ENCODE measurements at places on chromosomes 2 and 18. TPM values are rescaled to one million over a fixed set of nuclear protein-coding genes. Genes with fewer than 3 reads are reported as not detected.

GRCh38 chr2:176637486-176638166 is 368.4 kb downstream of the MTX2 start:
- no peaks in the 10 kb centered on the region for H3K36me3 ChIP-seq
- no peaks in the 10 kb centered on the region for H3K4me1 ChIP-seq
- DNase-seq, result peak; percentile 87
- peak overlapping the region; percentile 59 for H3K4me3 ChIP-seq
- H3K27ac ChIP-seq, result peak overlapping the region; percentile 88

DNA sequence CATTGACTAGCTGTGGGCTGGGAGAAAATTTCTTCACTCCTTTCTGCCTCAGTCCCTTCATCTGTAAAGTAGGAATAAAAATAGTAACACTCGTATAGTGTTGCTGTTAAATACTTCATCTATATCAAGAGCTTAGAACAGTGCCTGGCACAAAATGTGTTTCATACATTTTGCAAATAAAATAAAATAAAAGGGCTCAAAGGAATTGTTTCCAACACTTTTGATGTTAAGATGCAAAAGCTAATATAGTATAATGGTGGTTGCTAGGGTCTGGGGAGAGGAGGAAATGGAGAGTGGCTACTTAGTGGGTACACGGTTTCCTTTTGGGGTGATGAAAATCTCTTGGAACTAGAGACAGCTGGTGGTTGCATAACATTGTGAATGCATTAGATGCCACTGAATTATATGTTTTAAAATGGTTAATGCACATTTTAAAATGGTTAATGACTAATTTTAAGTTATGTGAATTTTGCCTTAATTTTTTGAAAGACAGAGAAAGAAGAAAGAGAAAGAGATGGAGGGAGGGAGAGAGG is 542.1 kb upstream of the ID2 start:
- no peak for DNase-seq
- H3K27ac ChIP-seq, result peak overlapping the region; percentile 92
- H3K36me3 ChIP-seq, result no peaks in the 10 kb centered on the region
- no peak overlapping the region for H3K4me3 ChIP-seq

DNA sequence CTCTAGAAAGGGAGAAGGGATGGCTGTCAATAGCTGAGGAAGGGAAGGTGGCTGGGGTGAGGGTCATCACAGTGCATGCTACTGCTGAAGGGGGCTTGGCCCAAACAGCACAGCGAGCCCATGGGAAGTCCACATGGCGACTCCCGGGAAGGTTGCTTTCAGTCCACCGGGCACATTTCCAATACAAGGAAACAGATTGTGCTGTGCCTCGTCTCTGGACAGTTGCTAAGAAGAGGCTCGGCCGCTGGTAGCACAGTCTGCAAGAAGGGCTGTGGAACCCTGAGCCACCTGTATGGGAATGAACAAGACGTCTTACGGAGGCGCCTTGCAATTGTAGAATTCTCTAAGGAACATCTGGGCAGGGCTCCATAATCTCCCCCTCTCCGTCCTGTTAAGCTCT is 123.1 kb downstream of the CELF4 start:
- no peaks in the 10 kb centered on the region for H3K27me3 ChIP-seq
- H3K4me3 ChIP-seq, result no peak overlapping the region
- peak; percentile 38 for DNase-seq
- no peaks in the 10 kb centered on the region for H3K36me3 ChIP-seq

DNA sequence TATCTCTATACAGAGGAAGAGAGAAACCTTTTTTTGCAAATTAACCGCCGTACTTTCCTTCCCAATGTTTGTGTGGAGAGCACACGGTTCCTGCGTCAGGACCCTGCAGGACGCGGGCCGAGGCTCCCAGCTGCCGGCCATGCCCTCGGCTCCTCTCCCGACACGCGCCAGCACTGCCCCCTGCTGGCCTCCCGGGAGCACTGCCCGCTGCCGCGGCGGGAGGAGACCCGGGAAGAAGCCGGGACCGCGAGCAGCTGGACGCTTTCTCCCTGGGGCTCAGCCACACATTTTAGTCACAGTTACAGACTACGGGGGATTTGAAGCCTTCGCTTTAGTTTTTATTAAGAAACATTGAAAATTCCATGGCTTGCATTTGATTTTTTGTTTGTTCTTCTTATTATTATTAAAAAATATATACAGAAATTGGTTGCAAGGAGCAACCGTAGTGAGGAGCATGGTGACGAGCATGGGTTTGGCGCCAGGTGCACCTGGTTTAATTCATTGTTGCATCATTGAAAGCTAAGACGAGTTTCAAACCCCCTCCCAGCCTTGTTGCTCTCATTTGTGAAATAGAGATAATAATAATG is 401.2 kb downstream of the GALR1 start:
- no peaks in the 10 kb centered on the region for H3K4me1 ChIP-seq

GRCh38 chr18:54043484-54044251 is 180.8 kb downstream of the MBD2 start:
- no peak overlapping the region for H3K27ac ChIP-seq
- no peak for DNase-seq
- no peak overlapping the region for H3K4me3 ChIP-seq

DNA sequence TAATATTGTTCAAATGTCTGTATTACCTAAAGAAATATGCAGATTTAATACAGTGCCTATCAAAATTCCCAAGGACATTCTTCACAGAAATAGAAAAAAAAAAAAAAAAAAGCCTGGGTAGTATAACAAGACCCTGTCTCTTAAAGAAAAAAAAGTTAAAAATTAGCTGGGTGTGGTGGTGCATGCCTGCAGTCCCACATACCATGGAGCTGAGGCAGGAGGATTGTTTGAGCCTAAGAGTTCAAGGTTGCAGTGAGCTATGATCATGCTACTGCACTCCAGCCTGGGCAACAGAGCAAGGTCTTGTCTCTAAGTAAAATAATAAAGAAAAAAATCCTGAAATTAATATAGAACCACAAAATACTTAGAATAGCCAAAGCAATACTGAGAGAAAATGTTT is 51.9 kb downstream of the SLC16A14 start:
- H3K27ac ChIP-seq, result no peak overlapping the region
- H3K36me3 ChIP-seq, result no peaks in the 10 kb centered on the region
- no peak for DNase-seq
- no peak overlapping the region for H3K4me3 ChIP-seq
- H3K4me1 ChIP-seq, result no peaks in the 10 kb centered on the region

DNA sequence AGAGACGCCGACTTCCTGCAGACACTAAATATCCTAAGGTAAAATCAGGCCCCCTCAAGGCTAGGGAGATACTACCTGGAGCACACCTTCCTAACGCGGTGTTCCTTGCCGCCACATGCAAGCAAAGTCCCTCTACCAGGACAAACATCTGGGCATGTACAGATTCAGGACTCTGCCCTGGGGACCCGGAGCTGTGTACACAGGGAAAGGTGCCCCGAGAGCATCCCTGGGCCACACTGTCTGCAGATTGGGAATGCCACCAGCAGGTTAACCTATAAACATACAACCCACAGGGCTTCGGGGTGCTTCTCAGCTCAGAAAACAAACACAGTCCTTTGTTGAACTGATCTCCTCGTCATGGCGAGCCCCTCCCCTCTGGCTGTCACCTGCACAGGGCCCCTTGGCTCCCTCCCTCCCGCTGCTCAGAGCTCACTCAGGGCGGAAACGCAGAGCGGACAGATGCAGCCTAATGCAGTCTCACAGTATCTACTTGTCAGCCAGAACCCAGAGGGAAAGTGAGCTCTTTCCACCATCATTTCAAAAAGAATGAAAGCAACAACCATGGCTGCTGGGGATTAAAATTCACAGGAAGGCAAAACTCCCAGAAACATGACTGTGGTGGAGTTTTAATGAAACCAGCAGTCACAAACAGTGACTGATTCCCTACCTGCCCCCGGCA is 218.8 kb downstream of the HDAC4 start:
- DNase-seq, result peak; percentile 8
- H3K27ac ChIP-seq, result no peak overlapping the region
- H3K4me3 ChIP-seq, result no peak overlapping the region
- H3K27me3 ChIP-seq, result no peaks in the 10 kb centered on the region

DNA sequence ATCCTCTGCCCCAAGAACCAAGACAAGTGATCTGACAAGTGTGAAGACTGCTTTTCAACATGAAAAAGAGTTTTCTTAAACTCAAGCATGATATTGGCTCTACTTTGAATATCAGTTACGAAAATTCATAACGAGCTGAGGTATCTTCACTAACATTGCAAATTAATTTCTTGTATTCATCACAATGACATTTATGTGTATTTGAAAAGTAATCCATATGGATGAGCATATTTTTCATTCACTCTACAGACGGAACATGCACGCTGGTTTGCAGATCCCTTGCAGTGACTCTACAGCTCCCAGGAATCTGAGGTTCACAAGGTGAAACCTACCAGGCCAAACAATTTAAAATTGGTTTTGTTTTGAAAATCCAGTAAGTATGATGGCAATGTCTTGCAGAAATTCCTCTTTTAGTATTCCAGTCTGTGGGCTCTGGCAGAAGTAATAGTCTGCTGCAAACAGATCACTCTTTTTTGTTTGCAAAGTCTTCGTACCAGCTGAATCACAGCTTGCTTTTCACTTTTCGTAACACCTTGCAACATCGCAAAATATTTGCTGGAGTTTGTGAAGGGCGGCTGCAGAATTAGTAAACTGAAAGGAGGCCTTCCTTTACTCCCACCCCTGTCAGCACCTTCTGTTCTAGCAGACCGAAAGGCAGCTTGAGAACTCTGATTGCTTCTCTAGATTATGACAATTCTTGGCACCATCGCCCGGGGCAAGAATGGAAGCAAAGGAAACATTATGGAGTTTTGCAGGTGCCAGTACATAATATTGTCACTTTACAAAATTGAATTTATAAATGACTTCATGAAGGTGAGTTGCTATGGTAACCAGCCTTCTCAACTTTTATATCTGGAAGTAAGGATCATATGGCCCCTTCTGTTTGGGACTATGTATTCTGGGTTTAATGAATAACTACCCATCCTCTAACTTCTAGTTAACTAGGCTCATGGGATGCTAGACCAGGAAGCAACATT is 168.7 kb downstream of the TMEM247 start:
- no peaks in the 10 kb centered on the region for H3K27me3 ChIP-seq
- H3K36me3 ChIP-seq, result no peaks in the 10 kb centered on the region

DNA sequence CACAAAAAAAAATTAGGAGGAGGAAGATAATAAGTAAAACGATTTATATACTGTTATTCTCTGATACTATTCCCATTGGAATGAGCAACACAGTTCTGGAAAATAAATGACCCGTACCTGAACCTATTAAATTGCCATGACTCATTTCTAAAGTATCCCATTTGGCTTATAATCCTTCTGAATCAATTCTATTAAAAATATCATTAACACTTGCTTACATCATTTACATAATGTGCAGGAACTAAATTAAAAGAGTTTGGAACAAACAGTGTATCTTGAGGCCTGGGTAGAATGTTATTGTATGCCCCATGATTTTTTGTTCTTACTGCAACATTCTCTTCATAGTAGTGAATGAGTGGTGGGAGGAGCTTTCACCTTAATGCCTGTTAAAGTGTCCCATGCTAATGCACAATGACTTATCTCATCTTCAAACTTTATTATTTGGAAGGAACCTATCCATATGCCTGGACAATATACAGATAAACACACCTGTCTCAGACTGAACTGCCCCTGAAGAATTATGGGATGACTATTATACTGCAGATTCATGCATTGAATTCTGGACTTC is 549.9 kb upstream of the ACVR2A start:
- DNase-seq, result no peak
- H3K36me3 ChIP-seq, result no peaks in the 10 kb centered on the region
- H3K4me1 ChIP-seq, result peaks cover 1% of the 10 kb centered on the region

DNA sequence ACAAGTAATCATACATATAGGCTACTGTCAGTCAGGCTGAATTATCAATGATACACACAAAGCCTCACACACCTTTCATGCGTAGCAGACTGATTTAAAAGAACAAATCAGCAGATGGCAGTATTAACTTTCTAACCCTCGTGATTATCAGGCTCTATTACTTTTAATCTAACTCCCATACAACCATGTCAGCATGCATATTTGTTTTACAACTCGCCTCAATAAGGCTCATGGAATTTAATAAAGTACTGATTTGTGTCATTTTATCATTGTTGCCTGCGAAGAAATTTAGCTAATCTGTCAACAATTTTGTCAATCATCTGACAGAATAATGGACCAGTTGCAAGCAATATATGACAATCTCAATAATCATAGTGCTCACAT is 82.8 kb downstream of the SLC25A12 start:
- peaks cover 9% of the 10 kb centered on the region for H3K4me1 ChIP-seq
- no peak overlapping the region for H3K4me3 ChIP-seq
- DNase-seq, result no peak
- H3K36me3 ChIP-seq, result no peaks in the 10 kb centered on the region
- no peaks in the 10 kb centered on the region for H3K27me3 ChIP-seq

DNA sequence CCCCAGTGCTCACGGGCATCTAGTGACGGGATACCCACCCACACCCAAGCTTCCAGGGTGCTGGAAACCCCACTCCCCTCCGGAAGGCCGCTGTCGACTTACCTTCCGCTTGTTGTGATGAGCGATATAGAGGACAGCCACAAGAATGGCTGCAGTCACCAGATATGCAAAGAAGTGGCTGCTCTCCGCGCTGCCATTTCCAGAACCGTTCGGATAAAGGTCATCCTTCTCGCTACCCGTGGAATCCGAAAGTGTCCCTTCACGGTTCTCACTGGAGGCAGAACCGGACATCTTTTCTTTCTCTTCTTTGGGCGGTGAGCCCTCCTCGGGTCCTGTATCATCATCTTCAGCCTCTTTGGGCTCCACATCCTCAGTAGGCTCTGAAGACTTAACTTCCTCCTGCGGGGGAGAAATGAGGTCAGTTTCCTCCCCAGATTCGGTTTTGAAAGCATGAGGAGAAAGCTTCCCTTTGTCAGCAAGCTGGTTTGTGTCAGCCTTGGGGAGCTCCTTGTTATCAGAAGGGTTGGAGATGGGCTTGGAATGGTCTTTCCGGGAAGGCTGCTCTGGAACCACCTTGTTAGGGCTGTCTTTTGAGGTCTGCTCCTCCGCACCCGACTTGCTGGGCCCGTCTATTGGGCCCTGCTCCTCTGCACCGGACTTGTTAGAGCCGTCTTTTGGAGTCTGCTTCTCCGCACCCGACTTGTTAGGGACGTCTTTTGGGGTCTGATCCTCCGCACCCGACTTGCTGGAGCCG is 1.2 kb downstream of the TGOLN2 start:
- no peaks in the 10 kb centered on the region for H3K27me3 ChIP-seq
- peak overlapping the region; percentile 83 for H3K4me3 ChIP-seq
- no peak overlapping the region for H3K27ac ChIP-seq
- no peaks in the 10 kb centered on the region for H3K36me3 ChIP-seq

- no peaks in the 10 kb centered on the region for H3K27me3 ChIP-seq
- H3K36me3 ChIP-seq, result no peaks in the 10 kb centered on the region
- no peak overlapping the region for H3K27ac ChIP-seq
- H3K4me3 ChIP-seq, result no peak overlapping the region
- no peak for DNase-seq
- H3K4me1 ChIP-seq, result no peaks in the 10 kb centered on the region
Observed at GRCh38 chr2:144310889-144311608, 208.9 kb downstream of the ZEB2 start.

RNF152 gene
- polyA plus RNA-seq, result 2.6 TPM

DYSF gene
- 8.6 TPM for polyA plus RNA-seq

EML4 gene
- 11.6 TPM for polyA plus RNA-seq

LTBP1 gene
- 37.7 TPM for polyA plus RNA-seq

DBI gene
- 111 TPM for polyA plus RNA-seq

MYO7B gene
- polyA plus RNA-seq, result 0.05 TPM
